ENCODE measurements at places on chromosomes 11 and 22.
A peak's percentile ranks its signal among the peaks of the same experiment; 100 is the strongest.

- DNase-seq, result no peak
Observed at GRCh38 chr22:20615021-20615420, 107.6 kb downstream of the MED15 start.

GRCh38 chr22:45202333-45203149, 38.2 kb downstream of the KIAA0930 start:
- DNase-seq, result no peak

DNA sequence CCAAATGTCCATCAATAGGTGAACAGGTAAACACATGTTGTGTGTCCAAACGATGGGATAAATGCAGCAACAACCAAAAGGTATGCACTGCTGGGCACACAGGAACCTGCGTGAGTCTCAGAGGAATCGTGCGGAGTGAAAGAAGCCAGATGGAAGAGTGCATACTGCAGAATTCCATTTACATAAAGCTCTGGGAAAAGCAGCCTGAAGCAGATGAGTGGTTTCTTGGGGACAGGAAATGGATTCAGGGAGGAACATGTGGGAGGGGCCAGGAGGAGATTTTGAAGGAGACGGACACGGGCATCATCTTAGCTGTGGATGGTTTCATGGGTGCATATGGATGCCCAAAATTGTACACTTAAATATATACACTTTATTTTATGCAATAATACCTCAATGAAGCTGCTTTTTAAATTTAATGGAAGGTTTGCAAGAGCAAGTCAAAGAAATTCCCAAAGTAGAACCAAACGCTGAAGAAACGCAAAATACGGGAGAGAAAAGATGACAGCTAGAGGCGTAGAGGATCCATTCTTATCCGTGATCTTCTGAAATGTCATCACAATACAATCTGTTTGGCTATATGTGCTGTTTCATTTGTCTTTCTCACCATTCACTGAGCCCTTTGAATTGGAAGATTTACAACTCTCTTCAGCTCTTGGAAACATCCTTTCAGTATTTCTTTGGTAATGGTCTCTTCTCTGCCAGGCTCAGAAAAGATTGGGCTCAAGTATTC, 24.5 kb downstream of the ST14 start:
- no peak for DNase-seq

DNA sequence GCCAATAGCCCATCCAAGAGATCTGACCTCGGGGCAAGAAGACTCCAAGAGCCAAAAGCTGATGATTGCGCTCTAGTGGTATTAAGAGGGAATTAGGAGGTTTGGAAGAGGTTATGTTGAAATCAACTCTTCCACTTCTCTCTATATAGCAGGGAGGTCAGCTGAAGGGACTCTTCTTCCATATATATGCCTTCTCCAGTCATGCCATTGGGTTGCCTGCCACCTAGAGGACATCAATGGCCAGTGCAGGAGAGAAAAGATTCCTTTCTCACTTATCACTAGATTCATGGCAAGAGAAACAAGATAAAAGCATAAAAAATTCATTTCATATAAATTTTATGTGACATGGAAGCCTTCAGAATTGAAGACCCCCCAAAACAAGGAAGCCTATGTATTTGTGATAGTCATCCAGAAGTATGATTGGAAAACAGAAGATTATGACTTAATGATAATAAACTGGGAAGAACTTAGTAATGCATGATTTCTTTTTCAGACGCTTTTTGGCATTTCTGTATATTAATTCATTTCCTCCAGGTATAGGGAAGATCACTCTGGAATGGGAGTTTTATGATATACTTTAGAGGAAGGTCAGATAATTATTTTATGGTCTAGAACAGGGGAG, 435.1 kb upstream of the DDI1 start:
- peak; percentile 27 for DNase-seq

GRCh38 chr11:116231543-116231942, 541.2 kb downstream of the BUD13 start:
- no peak for DNase-seq

DNA sequence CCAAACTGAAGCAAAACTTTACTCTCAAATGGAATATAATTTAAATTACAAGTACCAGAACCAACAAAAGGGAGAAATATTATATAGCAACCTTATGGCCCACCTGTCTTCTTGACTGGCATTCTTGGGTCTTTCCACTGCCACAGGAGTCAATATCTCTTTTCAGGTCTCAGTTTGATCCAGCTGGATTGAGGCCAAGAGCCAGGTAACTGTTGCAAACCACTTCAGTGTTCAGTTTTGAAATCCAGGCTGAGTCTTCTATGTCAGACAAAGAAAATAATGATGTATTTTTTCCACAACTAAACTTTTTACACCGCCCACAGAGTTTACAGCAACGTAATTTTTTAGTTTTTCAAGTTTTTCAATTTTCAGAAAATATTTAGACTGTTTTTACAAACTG, 648 bp downstream of the DLG2 start:
- DNase-seq, result peak; percentile 13

DNA sequence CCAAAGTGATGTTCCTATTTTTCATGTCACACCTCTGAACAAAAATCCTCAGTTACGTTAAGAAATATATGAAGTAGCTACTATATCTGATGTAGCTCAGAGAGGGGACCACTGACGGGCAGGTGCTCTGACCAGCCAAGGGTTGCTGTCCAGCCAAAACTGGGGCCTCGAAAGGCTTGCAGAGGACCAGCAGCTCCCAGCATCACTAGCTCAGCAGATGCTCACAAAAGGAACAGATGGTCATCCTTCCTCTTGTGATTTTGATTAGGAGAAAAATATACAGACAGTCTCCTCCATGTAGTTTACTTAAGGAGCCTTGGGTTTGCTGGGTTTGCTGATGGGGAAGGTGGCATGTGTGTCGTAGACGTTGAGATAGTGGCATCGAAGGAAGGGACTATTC, 374.6 kb upstream of the B3GAT1 start:
- no peak for DNase-seq

DNA sequence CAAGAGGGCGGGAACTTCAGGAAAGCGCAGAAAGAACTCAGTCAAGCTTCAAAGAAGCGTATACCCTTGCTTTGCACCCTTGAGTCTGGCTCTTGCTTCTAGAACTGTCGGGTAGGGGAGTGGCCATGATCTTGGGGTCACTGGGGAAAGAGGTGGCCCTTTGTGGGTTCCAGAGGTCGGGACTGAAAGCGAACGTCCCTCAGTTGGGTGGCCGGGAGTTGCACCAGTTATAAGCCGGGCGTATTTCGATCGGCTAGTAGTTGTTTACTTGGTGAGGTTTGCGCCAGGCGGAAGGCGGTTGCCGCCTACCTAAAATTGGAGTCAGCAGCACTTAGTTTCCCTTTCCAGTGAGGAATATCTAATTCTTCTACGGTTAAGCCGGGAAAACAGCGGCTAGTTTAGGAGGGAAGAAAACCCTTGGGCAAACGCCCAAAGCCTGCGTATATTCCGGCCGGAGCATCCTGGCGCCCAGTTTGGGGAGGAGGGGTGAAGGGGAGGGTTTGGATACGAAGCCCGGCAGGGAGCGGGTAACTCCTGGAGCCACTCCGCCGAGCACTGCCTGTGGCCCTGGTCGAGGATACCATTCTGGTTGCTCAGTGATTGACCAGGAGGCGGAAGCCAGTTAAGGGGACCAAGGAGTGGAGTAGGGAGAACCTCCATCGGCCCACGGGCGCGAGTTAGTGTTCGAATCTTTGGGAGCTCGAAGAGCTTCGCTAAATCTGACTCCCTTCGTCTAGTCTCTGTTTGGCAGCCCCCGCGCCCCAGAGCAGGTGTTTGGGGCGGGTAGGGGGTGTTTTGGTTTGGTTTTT, 807 bp upstream of the WT1 start:
- DNase-seq, result no peak

- no peak for DNase-seq
Observed at GRCh38 chr11:86118253-86118652, 49.4 kb upstream of the PICALM start.

- DNase-seq, result no peak
Observed at GRCh38 chr11:102313238-102313940, 3.9 kb upstream of the BIRC3 start.

DNA sequence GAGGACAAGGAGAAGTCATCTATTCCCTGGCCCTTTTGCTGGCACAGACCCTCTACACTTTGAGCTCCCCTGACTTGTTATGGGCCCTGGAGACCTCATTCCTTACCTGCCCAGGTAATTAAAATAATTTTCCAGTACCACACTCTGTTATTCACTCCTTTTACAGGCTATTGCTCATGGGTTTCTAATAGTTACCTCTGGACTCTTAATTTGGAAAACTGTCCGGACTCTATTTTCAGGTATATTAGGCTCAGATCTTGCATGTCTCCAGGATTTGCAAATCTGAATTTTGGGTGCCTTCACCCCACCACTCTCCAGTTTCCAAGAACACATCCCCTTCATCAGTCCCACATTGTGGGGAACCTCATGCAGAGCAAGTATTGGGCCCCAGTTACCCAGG, 186.8 kb upstream of the SESN3 start:
- DNase-seq, result no peak

DNA sequence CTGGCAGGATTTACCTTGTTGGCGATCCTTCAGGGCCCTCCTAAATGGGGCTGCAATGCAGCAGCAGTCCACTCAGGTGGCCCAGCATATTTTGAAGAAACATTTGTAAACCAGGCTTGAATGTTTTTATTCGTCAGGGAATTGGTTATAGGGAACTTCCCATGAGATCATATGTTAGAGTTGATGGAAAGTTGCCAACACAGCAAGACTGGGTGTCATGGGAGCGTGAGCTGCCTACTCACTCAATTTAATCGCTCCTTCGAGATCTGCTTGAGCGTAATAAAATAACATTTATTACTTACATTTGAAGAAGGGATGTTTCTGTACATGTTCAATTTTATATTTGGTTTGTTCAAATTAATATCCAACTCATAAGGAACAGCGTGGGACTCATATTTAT, 19.4 kb downstream of the OR2AT4 start:
- no peak for DNase-seq

GRCh38 chr11:8720352-8720751, 37.8 kb downstream of the RPL27A start:
- no peak for DNase-seq

DNA sequence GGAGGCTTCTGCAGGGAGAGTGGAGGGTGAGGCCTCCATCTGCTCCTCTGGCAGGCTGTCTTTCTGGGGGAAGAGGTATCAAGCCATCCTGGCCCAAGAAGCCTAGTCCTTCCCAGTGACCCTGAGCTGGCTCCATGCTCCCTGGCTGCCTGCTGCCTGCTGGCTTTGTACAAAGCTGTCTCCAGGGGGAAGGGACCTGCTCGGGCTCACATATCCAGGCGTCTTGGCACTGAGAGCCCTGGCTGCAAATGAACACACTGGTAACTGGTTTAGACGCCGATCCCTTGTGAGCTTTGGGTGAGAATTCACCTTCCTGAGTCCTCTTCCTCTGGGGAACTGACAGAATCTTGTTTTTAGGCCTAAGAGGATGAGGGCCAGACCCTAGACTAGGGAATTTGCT, 210.3 kb upstream of the ZBED5 start:
- DNase-seq, result no peak

GRCh38 chr11:131824771-131825170, 454.4 kb downstream of the NTM start:
- DNase-seq, result no peak

DNA sequence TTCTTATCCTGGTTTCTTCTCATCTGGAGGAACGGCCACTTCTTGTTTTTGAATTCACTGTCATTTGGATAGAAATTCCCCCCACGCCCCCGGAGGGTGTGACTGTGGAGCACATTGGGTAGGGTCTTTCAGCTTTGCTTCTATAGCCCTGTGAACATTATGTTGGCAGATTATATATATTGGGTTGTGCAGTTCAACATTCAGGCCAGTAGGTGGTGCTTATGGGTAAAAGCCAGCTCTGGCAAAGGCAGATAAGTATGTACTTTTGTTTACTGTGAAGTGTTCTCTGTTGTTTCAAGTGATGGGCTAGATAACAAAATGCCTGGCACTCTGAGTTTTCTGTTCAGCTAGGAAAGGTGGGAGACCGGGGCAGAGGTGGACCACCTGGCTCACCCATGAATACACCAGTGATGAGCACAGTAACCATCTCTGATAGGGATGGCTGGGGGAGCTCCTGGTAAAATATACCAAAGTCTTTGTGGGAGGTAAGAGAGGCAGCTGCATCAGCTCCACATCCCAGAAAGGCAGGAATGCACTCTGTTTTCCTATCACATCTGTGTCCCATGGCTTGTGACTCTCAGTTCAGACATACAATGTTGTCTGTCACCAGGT, 1348.2 kb upstream of the RAG2 start:
- peak; percentile 25 for DNase-seq

DNA sequence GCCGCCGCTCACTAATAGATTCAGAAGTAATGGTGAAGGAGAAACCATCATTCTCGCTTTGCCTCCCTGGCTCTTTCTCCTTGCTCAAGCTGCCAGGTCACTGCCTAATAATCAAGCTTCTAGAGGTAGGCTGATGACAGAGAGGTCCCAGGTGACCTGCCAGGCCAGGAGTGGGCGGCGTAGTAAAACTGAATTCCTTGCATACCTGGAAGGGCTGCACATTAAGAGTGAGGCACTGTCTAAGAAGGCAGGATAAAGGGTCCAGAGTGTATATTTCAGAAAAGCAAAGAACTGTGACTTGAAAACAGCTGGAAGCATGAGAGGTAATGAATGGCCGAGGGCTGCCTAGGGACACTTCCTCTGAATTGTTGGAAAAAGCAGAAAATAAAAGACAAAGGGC, 4.1 kb downstream of the SYT13 start:
- DNase-seq, result no peak

- no peak for DNase-seq
Observed at GRCh38 chr11:66713746-66714480, 15.1 kb downstream of the SPTBN2 start.

DNA sequence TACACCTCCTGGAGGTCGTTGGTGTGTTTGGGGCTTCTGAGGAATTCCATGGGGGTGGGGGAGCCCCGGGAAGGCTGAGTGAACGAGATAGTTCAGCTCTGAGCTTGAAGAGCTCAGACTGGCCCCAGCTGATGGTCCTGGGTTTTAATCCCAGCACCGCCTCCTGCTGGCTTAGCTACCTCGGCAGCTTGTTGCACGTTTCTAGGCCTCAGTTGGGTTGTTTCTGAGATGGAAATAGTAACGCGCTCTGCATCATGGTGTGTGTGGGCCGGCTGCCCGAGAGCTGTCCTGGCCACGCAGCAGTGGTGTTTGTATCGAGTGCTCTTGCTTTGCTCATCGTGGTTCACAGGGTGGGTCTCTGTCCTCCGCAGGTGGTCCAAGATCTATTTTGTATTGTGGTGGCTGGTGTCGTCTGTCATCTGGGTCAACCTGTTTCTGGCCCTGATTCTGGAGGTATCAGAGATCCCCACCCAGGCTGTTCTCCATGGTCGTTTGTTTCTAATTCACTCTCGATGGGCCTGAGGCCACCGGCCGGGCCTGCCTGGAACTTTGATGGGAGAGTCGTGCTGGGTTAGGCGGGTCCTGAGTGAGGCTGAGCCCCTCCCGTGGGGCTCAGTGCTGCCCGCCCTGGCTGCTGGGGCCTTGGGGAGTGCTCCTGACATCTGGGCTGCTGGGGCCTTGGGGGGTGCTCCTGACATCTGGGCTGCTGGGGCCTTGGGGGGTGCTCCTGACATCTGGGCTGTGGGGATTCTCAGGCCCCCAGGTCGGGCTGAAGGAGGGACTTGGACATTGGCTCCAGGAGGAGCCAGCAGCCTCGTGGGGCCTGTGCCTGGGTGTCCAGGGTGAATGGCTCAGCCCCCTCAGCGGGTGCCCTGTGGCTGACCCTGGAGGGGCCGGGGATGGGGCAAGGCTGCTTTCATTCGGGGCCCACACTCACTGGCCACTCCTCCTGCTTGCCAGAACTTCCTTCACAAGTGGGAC, 37.7 kb downstream of the TPCN2 start:
- no peak for DNase-seq

- no peak for DNase-seq
Observed at GRCh38 chr11:92838759-92839310, 130.6 kb upstream of the MTNR1B start.

GRCh38 chr11:104319396-104319795, 155.4 kb upstream of the PDGFD start:
- no peak for DNase-seq

GRCh38 chr22:45638834-45639746, 32.5 kb upstream of the ATXN10 start:
- peak; percentile 54 for DNase-seq
